ENCODE measurements at places on chromosomes 4 and X. TPM values are rescaled to one million over a fixed set of nuclear protein-coding genes. Genes with fewer than 3 reads are reported as not detected.
A peak's percentile ranks its signal among the peaks of the same experiment; 100 is the strongest.

Gene FDCSP
- total RNA-seq: not detected

- DNase-seq: no peak
- no peak overlapping the region for H3K4me3 ChIP-seq
- no peak overlapping the region for H3K27ac ChIP-seq
- H3K4me1 ChIP-seq: no peaks in the 10 kb centered on the region
- no peaks in the 10 kb centered on the region for H3K36me3 ChIP-seq
These were observed 109.2 kb upstream of the IGFBP7 start for GRCh38 chr4:57219431-57219830.

Gene ADAM29
- total RNA-seq: not detected

Gene CETN2
- 6.8 TPM for total RNA-seq

GRCh38 chr4:3128058-3128457 is 53.6 kb downstream of the HTT start:
- DNase-seq: no peak
- peaks cover 3% of the 10 kb centered on the region for H3K36me3 ChIP-seq
- H3K27me3 ChIP-seq: no peaks in the 10 kb centered on the region
- H3K4me1 ChIP-seq: peaks cover 8% of the 10 kb centered on the region
- H3K4me3 ChIP-seq: no peak overlapping the region

DNA sequence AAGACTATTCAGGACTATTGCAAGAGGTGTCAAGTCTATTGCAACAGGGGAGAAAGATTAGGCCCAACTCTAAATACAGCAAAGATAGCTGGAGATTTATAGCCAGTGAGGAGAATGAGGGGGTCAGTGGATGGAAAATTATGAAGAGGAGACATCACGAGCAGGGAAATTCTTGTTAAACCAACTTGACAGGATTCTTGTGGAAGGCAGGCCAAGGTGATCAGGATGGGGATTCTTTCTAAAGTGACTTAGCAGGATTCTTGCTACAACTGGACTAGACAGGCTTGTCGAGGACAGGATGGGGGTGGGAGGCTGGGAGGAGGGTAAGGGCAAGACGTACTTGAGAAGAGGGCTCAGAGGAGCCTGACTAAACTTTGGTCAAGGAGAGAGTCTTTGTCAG is 89.0 kb downstream of the PHEX start:
- no peak overlapping the region for H3K4me3 ChIP-seq
- H3K4me1 ChIP-seq: no peaks in the 10 kb centered on the region
- H3K27me3 ChIP-seq: no peaks in the 10 kb centered on the region
- H3K27ac ChIP-seq: no peak overlapping the region

DNA sequence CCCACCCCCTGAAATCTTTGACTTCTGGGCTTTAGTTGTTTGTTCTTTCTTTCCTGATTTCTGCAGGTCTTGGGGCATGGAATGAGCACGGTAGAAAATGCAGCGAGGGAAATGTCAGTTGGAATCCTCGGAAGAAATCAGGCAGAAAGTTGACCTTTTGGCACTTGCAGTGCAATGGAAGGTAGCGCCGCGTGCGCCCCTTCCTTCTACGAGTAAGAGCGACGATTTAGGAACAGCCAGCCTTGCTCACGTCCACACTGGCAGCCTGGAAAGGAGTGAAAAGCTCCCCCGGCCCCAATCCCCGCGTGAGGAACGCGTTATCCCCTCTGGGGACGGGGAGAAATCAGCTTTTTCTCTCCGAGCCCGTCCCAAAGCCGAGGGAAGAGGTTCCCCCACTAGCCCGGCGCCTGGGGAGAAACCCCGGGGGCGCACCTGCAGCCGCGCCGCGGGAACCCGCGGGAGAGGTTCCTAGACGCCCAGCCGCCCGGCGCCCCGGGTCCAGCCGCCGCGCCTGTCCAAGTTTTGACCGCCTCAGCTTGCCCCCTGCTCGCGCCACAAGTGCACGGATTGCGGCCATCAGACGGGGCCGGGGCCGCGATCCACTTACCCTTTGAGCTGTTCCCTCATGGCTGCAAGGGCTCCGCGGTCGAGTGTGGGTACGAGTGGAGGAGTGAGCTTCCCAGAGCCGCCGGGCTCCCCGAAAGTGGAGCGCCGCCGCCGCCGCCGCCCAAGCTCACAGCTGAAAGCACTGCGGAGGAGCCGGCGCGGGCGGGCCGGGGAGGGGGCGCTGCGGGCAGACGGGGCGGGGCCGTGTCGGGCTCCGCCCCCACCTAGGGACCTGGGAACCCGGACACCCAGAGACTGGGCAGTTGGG is 194.6 kb upstream of the FTHL17 start:
- H3K36me3 ChIP-seq: no peaks in the 10 kb centered on the region
- peak; percentile 78 for DNase-seq
- H3K4me3 ChIP-seq: peak overlapping the region; percentile 50
- peak overlapping the region; percentile 89 for H3K27ac ChIP-seq

DNA sequence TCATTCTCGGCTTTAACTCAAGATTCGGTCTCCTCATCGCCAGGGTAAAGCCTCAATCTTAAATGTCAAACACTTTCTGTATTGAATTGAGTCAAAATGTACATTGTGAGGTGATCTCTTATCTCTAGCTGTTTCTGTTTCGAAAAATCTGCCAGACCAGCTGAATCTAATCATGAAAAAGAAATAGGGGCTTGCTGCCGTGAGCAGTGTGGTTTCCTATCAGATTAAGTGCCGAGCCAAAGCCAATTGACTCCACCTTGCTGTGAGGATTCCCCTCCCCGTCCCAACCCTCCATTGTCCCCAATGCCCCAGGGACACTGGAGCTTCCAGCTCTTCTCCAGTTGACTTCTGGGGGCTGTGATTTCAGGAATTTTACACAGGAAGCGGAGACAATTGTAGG is 12.5 kb upstream of the CRLF2 start:
- H3K4me3 ChIP-seq: no peak overlapping the region
- no peaks in the 10 kb centered on the region for H3K4me1 ChIP-seq
- no peak for DNase-seq

- H3K4me1 ChIP-seq: peaks cover 3% of the 10 kb centered on the region
- peak; percentile 75 for DNase-seq
- no peak overlapping the region for H3K27ac ChIP-seq
- no peaks in the 10 kb centered on the region for H3K27me3 ChIP-seq
- H3K4me3 ChIP-seq: no peak overlapping the region
These were observed 51.8 kb downstream of the TLR10 start for GRCh38 chr4:38730830-38731646.

DNA sequence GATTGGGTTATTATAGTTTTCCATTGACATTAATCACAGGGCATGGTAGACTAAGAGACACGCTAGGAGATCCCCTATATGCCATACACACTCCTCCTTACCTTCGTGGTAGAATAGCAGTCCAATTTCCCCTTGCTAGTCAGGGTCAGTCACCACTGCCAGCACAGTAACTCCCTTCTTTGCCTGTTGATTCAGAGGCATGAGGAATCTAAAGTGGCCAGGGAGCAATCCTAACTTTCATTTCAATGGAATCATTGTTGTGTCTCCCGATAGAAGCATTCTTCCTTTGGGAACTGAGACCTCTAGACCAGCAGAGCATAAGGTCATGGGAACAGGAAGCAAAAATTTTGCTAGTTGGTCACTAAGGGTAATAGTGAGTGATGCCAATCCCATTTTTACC is 51.1 kb downstream of the COL25A1 start:
- no peaks in the 10 kb centered on the region for H3K36me3 ChIP-seq
- H3K4me1 ChIP-seq: no peaks in the 10 kb centered on the region
- no peak for DNase-seq
- no peak overlapping the region for H3K4me3 ChIP-seq

DNA sequence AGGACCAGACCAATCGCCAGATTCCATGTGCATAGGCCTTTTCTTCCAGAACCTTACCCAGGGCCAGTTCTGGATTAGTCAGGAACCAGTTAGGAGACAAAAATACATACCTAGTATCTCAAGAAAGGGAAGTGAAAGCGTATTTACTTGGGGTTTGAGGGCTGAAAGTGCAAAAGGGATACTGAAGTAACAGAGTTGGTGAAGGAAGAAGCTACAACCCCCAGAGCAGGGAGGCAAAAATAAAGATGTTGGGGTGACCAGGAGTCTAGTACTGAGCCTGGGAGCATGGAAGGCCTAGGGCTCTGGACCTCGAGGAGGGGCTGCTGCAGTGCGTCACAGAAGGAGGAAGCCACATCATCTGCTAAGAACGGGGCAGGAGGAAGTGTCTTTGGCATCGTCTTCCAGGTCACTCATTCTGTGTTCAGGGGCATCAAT is 38.3 kb downstream of the TKTL1 start:
- H3K27me3 ChIP-seq: no peaks in the 10 kb centered on the region
- H3K4me3 ChIP-seq: no peak overlapping the region
- no peak overlapping the region for H3K27ac ChIP-seq
- no peak for DNase-seq

- no peaks in the 10 kb centered on the region for H3K27me3 ChIP-seq
- H3K4me3 ChIP-seq: no peak overlapping the region
- H3K36me3 ChIP-seq: no peaks in the 10 kb centered on the region
- no peaks in the 10 kb centered on the region for H3K4me1 ChIP-seq
These were observed 1.8 kb downstream of the CCNQ start for GRCh38 chrX:153596981-153597750.

GRCh38 chr4:93065790-93066189 is 762.0 kb downstream of the GRID2 start:
- H3K36me3 ChIP-seq: no peaks in the 10 kb centered on the region
- no peak for DNase-seq
- H3K27ac ChIP-seq: no peak overlapping the region
- no peaks in the 10 kb centered on the region for H3K27me3 ChIP-seq

All from pancreas (tissue), 10 donors.